ENCODE measurements at places on chromosomes 3 and 15.

- DNase-seq: no peak
Observed at GRCh38 chr15:91408476-91409076, 308.5 kb downstream of the SV2B start.

- no peak for DNase-seq
Observed at GRCh38 chr3:46334741-46335478, 19.0 kb upstream of the CCR2 start.

GRCh38 chr15:63992300-63992699 lies 54.0 kb downstream of the DAPK2 start:
- no peak for DNase-seq

DNA sequence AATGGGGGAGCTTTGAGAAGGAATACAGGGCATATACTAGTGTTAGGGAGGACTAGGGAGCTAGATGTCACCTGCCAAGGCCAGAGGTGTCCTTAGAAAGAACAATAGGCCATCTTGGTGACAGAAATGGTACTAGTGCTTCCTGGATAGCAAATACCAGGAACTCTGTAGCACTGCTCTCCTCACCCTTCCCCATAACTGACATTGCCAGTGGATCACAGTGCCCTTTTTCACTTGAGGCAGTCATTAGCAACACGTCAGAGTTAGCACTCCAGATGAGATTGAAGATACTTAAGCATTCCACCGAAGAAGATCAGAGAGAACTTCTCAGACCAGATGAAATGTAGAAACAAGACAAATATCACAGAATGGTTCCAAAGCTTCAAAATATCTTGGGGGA lies 103.1 kb upstream of the PDZRN3 start:
- DNase-seq: no peak

Measured in endodermal cell (in vitro differentiated cells).